ENCODE measurements at places on chromosomes 2 and 18.

- DNase-seq = no peak
These were observed 28.2 kb upstream of the NARS1 start for GRCh38 chr18:57649556-57650500.

DNA sequence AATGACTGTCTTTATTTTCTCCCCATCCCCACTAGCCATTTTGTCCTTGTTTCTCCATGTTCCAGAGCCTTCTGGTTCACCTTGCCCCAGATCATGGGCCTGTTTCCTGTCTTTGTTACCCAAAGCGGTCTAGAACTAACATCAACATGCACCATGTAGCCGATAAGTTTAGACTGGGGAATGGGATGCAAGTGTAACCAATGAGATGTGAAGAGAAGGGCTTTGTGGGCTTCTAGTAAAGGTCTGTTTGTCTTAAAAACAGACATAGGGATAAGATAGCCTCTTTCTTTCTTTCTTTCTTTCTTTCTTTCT is 25.7 kb downstream of the INPP5D start:
- no peak for DNase-seq

DNA sequence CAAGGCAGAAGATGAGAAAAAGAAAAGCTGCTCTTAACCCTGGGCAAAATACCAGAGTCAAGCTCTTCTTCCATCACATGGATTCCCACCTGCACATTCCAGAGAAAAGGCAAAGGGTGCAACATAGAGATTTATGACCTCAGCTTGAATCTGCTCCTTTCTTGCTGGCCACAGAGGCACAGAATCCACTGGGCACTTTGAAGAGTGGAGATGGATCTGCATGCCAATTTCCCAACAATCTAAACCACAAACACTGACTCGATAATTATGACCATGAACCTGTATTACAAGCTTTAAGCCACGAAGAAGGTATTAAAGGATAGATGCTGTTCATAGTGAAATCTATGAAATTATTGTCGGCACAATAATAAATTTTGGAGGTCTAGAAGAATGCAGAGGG is 237.3 kb downstream of the PID1 start:
- no peak for DNase-seq

DNA sequence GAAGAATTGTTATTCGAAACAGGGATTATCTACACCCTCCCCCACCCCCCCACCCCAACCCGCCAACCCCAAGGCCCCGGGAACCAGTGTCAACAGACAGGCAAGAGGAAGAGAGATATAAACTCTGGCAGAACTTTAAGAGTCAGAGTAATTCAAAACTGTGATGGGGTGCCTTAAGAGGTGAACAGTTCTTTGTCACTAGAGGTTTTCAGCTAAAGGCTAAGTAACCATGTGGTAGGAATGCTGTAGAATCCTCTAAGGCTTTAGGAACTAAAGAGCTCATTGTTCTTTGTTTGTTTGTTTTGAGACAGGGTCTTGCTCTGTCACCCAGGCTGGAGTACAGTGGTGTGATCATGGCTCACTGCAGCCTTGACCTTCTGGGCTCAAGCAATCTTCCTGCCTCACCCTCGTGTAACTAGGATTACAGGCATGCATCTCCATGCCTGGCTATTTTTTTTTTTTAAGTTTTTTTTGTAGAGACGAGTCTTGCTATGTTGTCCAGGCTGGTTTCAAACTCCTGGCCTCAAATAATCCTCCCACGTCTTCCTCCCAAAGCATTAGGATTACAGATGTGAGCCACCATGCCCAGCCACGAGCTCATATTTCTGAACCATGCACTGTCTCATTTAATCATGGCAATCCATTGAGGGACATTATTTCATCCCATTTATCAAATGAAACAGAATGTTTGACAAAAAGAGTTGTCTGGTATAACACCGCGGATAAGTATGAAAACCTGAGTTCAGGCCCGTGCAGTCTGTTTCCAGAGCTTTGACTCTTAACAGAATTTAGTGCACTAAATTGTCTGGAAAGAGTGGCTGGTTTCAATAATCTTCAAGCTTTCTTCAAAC is 20.8 kb upstream of the TMEM17 start:
- no peak for DNase-seq

DNA sequence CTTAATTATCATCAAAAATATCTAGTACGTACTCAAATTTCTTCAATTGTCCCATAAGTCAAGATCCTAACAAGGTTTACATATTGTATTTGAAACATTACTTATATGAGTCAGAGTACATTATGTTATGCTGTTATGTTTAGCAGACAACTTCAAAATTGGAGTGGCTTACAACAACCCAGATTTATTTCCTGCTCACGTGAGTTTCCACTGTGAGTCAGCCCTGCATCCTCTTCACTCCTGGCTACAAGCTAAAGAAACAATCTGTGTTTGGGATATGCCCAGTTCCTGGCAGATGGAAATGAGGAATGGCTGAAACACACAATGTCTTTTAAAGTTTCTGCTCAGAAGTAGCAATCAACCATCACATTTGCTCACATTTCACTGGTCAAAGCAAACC is 31.5 kb upstream of the TANC1 start:
- no peak for DNase-seq

- DNase-seq = no peak
These were observed 60.9 kb upstream of the TWIST2 start for GRCh38 chr2:238786792-238787490.

- DNase-seq = no peak
These were observed 15.1 kb downstream of the MYCN start for GRCh38 chr2:15955232-15955988.

DNA sequence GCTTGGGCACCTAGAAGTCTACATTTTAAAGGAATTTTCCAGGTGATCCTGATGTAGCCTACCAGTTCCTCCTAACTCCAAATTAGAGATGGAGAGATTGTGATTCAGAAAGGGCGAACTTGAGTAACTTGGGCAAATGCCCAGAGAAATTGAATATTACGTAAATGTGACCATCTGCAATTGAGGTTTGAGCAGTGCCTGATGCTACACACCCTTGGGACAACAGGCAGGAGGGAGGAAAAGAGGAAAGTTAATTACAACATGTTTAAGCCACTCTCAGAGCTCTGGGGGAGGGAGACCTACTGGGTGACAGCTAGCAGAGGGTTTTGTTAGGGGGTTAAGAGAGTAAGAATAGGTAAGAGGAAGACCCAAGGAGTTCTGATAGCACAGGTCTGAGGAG is 208.9 kb downstream of the LPIN1 start:
- no peak for DNase-seq

DNA sequence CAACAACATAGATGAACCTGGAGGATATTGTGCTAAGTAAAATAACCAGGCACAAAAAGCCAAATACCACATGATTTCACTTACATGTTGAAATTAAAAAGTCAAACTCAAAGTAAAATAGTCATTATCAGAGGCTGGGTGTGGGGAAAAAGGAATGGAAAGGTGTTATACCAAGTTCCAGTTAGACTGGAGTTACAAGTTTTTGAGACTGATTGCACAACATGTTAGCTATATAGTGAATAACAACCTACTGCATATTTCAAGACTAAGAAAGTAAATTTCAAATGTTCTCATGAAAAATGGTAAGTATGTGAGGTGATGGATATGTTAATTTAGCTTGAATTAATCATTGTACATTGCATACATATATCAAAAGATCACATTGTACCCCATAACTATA is 116.8 kb upstream of the HNMT start:
- no peak for DNase-seq

DNA sequence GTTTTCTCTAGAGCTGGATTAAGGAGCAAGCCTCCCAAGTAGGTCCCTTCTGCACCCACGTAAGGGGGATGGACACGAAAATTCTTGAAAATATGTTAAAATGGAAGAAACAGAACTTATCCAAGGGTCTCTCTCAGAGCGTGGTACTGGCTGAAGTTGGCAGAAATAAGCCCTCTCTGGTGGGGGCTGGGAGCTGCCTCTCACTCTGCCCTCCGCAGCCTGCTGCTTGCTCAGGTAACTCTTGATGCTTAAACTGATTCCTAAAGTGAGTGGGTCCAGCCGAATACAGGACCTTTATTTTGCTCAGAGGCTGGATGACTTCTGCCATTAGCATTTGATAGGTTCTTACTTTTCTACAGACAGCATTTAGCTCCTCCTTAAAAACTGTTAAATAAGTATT is 78.1 kb downstream of the SPHKAP start:
- DNase-seq = no peak

GRCh38 chr2:46942891-46943626 is 27.5 kb upstream of the MCFD2 start:
- DNase-seq = no peak

GRCh38 chr2:157625296-157625695 is 3.4 kb downstream of the ACVR1C start:
- DNase-seq = no peak

DNA sequence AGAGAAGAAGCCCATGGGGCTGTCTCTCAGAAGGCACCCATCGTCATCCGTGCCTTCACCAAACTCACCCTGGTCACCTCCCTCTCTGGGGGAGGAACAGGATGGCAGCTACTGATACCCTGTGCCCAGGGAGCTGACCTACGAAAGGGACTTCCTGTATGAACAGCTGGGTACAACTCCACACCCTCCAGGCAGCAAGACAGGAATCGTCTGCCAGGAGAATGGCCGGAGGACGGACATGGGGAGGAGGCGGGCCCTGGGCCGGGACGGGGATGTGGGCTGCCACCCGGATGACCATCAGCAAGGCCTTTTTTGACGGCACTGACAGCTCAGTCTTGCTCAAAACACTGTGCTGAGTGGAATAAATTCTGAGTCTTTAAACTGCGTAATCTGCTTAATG is 243.6 kb downstream of the HDAC4 start:
- DNase-seq = no peak

GRCh38 chr2:30664761-30665358 is 142.4 kb downstream of the CAPN13 start:
- DNase-seq = no peak

- no peak for DNase-seq
These were observed 83.8 kb downstream of the MGAT5 start for GRCh38 chr2:134337631-134338030.

DNA sequence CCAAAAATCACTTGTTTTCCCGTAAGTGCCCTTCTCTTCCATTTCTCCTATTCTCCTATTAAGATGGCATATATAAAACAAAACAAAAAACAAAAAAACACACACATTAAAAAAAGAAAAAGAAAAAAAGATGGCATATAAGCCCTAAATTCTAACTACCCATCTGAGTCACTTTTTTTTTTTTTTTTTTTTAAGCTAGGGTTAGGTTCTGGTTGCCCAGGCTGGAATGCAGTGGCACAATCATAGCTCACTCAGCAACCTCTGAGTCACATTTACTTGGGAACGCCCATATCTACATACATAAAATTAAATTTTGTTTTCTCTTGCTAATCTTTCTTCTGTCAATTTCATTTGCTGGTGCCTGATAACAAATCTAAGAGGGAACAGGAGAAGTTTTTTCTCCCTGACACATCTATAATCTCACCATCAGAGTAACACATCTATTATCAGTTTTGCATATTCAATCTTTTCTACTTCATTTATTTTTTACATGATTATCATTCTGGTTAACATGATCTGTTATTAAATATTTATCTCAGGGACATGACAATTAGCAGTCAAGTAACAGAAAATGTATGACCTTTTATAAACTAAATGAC is 52.1 kb downstream of the EEF1B2 start:
- no peak for DNase-seq

DNA sequence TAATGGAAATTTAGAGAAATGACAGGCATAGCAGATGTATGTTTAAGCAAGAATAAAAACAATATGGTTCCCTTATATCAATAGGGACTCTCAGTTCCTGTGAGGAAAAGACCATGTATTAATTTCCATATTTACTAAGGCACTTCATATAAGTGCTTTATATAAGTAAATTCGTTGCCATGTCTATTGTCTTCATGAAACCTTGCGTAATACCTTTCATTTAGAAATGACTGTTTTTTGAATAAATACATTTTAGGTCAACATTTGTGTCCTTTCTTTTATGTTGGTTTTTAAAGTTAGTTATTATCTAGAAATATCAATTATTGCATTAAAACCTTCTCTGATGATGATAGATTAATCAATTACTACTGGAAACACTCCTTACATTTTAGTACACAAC is 83.3 kb downstream of the KCNS3 start:
- no peak for DNase-seq

DNA sequence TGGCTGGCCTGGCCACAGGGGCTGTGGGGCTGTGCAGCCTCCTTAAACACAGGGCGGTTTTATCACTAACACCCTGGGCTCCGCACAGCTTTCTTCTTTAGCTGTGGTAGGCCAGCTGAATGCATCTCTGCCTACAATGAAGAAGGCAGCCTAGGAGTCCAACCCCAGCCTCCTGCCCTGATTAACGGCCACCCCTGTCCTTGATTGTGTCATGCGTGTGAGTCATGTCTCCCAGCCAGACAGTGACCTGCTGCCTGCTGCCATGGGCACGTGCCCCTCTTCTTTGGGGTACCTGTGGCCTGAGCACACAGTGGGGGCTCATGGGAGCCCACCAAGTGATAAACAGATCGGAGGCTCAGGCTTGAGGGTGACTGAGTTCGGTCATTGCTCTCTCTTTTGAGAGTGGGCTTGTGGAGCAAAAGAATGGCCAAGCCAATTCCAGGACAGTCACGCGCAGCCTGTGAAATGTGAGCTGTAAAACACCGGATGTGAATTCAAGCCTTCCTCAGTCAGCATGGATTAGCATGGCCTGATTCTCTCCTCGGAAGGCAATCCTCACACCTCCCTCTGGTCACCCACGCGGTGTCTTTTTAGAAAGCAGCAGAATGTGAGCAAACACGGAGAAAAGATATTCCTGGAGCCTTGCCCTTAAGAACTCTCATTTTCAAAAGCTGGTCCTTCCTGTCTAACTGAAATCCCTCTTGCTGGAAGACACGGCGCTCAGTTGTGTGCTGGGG is 144.1 kb downstream of the CELF4 start:
- DNase-seq = no peak

DNA sequence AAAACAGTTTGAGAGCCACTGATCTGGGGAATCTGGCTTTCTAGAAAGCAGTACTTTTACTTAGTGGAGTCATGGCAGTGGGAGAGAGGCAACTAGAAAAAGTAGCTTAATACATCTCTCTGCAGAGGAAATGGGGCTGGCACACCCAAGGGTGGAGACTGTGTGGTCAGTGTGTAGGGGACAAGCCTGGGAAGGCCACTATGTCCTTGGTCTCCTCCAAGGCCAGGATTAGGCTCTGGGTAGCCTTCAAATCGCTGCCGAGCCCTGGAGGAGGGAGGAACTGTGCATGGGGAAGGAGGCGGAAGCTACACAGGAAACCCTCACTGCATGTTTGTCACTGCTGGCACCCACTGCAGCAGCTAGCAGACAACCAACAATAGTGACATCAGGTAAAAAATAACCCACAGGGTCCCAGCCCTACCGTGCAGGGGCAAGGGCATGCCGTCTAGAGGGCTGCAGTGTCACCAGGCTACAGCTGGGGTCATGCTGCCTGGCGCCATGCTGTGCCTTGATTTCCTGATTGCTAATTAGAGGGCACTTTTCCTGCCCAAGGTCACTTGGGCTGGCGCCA is 34.8 kb downstream of the LBH start:
- DNase-seq = no peak

- no peak for DNase-seq
These were observed 9.6 kb downstream of the RRM2 start for GRCh38 chr2:10132043-10132575.

- no peak for DNase-seq
These were observed 36.4 kb downstream of the METTL4 start for GRCh38 chr18:2534906-2535305.

- DNase-seq = no peak
These were observed 18.9 kb upstream of the THOC1 start for GRCh38 chr18:286515-287310.
